ENCODE measurements at places on chromosomes 12 and 14. TPM values are rescaled to one million over a fixed set of nuclear protein-coding genes. Genes with fewer than 3 reads are reported as not detected.

- no peak for DNase-seq
These were observed 75.4 kb downstream of the VCPKMT start for GRCh38 chr14:50040895-50041465.

DNA sequence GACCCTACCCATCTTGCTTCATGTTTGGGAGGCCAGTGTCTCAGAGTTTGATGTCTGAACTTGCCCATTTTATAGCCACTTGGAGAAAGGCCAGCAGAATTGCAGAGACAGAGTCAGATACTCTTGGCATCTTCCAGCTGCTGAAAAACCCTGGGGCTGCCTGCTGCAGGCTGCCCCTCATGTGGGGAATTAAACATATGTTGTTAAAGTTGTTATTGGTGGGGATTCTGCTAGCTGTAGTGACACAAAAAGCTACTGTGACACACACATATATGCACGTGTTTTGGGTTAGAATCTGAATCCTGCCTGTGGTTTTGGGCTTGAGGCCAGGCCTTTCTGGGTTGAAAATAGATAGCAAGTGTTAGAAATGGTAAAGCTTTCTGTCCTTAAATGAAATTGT is 1288.4 kb downstream of the AACS start:
- DNase-seq, result no peak

DNA sequence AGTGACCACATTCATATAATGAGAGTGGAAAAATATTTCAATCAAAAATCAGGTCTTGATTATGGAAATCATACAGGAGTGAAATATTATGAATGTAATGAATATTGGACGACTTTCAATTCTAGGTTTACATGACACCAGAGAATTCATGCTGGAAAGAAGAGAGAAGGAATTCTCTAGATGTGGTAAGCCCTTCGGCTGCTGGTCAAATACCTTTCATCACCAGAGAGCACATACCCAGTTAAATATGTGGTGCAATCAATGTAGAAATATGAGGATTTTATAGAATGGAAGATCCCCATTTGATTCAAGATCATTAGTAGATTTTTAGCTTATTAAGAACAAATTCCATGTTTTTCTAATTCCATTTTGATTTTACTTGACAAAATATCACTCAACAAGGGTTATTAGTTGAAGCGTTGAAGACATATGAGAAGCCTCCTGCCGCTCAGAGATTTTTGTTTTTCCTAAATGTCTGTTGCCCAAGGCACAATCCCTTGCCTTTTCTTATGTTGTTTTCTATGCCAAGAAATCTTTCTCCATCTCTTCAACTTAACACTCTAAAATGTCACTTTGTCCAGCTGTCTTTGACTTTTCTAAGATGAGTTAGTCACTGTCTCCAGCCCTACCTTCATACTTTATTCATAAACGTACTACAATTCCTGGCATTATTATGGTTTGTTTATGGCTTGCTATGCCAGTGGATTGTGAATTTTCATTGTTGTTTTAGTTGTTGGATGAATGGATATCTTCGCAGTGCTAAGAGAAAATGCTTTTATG is 72.8 kb upstream of the ZDHHC17 start:
- DNase-seq, result no peak

- DNase-seq, result no peak
These were observed 9.6 kb upstream of the GPR84 start for GRCh38 chr12:54373649-54374561.

- no peak for DNase-seq
These were observed 14.3 kb upstream of the COL2A1 start for GRCh38 chr12:48018618-48018995.

- DNase-seq, result no peak
These were observed 103.1 kb downstream of the UNC79 start for GRCh38 chr14:93533842-93534241.

DNA sequence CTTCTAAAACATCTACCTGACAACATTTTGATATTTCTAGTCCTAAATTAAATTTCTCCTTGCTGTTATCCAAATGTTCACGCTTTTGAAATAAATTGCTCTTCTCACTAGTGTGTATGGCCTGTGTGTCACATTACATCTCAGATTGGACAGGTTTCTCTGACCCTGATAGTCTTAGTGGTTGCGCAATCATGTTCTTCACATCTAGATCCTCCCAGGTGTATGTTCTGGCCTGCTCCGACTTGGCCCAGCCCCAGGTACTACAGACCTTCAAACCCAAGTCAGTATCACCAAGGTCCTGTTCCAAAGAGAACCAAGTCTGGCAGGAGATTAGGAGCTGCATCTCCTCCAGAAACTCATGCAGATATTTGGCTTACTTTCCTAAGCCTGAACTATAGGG is 209.5 kb downstream of the ASCL1 start:
- no peak for DNase-seq

The ALG10 gene
- 3.7 TPM for total RNA-seq

- no peak for DNase-seq
These were observed 74.3 kb upstream of the SLC24A4 start for GRCh38 chr14:92248696-92249095.

The CIROP gene
- total RNA-seq, result not detected

- DNase-seq, result no peak
These were observed 175.3 kb downstream of the PHLDA1 start for GRCh38 chr12:75856235-75856634.

GRCh38 chr14:31834616-31835015 is 242.5 kb upstream of the ARHGAP5 start:
- no peak for DNase-seq

- no peak for DNase-seq
These were observed 206.7 kb downstream of the KIF21A start for GRCh38 chr12:39235990-39236767.

The KCNH3 gene
- 0.27 TPM for total RNA-seq

GRCh38 chr12:104719700-104720338 is 238.3 kb downstream of the SLC41A2 start:
- no peak for DNase-seq

DNA sequence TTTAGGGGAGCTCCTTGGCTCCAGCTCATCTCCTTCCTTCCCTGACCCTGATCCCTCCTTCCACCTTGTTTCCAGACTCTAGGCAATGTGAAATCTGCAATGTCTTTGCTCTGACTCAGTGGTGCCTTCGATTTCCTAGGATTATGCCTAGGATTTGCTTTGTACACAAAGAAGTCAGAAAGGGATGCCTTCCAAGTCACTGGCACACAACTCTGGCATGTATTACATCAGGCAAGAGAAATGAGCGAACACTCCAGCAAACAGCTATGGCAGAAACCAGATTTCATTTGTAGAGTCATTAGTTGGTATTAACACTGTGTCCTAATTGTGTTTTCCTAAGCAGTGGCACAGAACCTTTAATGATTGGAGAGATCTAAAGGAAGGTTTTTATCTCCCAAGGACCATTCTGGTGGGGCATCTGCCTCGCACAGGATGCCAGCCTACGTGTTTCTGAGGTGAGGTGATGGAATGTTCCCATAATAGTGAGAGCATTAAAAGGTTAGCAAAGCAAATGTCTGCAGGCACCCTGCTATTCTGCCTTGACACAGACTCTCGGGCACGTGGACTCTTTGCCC is 84.9 kb downstream of the WSCD2 start:
- no peak for DNase-seq

DNA sequence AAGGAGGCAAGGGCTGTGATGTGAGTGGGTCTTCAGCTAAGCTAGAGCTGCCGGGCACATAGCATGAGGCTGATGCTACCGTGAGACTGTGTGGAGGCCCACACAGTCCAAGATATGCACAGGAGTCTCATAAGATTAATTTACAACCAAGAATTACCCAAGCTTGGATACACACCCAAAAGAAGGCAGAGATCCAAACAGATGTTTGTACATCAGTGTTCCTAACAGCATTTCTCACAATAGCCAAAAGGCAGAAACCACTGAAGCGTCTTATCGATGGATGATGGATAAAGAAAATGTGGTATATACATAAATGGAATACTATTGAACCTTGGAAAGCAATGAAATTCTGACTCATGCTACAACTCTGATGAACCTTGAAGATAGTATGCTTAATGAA is 40.8 kb upstream of the RIC8B start:
- no peak for DNase-seq
